Activated CD4-positive, alpha-beta T cell treated with anti-CD3 and anti-CD28 coated beads, Interleukin-2, amount 50 U/mL, for 1 hour (primary cell): ENCODE measurements at places on chromosomes 3 and 15.

DNA sequence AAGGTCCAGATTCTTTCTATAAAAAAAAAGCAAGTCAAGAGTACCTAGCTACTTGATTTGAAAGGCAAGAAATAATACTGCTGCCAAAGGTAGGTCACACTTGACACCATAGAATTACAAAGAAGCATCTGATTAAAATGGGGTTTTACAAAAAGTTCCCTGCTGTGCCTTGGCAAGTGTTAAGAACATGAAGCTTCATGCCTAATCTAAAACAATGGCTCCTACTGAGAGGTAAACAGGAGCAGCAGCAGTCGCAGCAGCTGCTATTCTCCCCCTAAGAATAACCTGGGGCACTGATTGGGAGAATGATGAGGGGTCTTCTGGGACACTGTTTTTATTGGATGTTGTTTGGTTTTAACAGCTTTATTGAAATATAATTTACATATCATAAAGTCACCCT lies 14.1 kb downstream of the UBP1 start:
- no peak for DNase-seq

GRCh38 chr3:55858302-55858701 lies 371.2 kb upstream of the WNT5A start:
- DNase-seq, result no peak

DNA sequence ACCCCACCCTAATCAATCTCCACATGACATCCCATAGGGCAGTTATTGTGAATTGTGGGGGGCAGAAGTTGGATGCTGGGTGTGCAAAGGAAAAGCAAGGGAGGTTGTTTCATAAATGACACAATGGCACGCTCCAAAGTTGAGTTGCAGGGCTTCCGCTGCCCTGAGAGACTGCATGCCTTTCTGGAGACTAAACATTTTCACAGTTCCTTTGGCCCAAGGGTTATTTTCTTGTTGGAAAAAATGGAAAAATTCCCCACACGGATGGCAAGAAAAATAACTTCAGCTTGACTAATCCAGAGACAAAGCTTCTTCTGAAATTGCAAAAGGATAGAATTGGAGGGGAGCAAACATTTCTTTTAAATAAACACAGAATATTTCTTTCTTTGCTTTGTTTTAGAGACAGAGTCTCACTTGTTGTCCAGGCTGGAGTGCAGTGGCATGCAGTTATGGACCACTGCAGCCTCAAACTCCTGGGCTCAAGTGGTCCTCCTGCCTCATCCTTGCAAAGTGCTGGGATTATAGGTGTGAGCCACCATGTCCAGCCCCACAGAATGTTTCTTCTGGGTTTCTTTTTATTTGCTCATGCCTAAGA lies 19.1 kb upstream of the TPM1 start:
- no peak for DNase-seq

GRCh38 chr3:71541313-71541712 lies 42.2 kb downstream of the FOXP1 start:
- no peak for DNase-seq

DNA sequence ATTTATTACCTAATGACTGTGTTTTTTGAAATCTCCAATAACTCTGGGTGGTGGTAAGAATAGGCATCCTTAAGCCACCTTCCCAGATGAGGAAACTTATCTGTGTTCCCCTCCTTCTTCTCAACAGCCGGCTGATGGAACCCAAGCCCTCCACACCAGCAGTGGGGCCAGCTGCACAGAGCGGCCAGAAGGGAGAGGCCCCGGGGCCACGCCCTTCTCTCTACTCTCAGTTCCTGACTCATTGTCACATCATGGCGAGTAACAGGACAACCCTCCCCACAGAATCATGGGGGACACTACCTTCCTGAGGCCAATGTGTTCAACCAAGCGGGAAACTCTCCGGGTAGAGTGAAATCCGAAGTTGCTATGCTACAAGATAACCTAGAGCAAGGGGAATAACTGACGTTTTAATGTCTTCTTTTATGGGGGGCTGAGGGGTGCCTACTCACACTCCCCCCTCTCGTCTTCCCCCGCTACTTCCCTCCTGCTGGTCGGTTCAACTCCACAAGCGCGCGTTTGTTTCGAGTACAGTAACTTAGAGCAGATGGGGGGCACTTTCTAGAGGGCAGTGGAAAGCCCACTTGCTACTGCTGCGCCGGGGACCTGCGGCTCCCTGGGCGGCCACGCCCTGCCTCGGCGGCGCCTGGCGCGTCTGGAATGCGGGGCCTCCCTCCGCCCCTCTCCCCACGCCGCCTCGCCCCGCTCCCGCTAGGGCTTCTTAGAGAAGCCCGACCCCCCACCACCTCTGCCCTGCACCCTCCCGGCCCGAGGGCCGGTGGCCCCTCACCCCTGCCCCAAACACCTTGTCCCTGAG lies 621 bp downstream of the ANXA2 start:
- peak; percentile 44 for DNase-seq

DNA sequence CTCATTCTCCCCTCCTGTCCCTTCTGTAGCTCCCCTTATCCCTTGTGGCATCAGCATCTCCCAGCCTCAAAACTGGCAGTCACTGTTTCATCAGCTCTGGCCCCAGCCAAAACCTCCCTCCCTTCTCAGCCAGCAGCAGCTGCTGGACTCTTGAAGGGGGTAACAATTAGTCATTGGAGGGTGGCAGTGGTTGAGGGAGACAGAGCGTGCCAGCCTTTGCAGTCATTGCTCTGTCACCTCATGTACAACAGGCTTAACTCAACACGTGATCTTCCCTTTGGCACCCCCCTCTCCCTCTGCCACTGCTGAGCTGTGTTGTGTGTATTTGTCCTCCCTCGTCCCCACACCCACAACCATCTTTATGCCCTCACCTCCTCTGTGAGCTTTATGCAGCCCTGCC lies 28.2 kb downstream of the RBP2 start:
- DNase-seq, result no peak

- DNase-seq, result no peak
These were observed 8.7 kb upstream of the GP9 start for GRCh38 chr3:129051871-129052340.

- no peak for DNase-seq
These were observed 303.4 kb upstream of the DNAJC19 start for GRCh38 chr3:181292984-181293383.

GRCh38 chr3:184561913-184562877 lies 610 bp downstream of the EPHB3 start:
- no peak for DNase-seq
